ENCODE measurements at places on chromosomes 16 and 17.

- DNase-seq = peak; percentile 21
These were observed 12.3 kb downstream of the HMOX2 start for GRCh38 chr16:4488499-4488967.

DNA sequence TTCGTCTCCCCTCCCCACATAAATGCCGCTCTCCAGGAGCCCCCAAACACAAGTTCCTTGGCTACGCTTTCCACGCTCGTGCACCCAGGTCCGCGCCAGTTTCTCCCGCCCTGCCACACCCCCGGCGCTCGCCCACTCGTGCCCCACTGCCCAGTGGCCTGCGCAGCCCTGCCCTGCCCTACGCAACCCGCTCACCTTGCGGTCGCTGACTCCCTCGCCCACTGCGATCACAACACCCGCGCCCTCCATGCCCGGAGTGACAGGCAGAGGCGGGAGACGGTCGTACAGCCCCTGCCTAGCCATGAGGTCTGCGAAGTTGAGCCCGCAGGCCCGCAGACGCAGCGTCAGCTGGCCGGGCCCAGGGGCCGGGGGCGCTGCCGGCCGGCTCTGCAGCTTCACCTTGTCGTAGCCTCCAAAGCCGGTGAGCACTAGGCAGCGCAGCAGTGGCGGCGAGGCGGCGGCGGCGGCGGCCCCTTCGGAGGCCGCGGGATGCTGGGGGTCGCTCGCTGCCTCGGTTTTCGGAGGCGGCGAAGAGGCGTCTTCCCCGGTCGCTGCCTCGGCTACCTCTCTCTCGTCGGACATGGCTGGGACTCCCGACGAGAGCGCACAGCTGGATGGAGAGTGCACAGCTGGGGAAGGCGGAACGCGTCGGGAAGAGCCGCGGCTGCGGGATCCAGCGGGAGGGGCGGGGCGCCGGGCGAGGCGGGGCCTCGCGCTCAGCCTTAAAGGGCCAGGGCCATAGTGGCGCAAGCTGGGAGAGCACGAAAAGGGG is at the start of gene VAT1:
TSS of gene VAT1 (minus strand) at position 645 of the 772 bp plus-strand sequence. CDS start at position 582, 63 bp downstream.
- peak; percentile 45 for DNase-seq

DNA sequence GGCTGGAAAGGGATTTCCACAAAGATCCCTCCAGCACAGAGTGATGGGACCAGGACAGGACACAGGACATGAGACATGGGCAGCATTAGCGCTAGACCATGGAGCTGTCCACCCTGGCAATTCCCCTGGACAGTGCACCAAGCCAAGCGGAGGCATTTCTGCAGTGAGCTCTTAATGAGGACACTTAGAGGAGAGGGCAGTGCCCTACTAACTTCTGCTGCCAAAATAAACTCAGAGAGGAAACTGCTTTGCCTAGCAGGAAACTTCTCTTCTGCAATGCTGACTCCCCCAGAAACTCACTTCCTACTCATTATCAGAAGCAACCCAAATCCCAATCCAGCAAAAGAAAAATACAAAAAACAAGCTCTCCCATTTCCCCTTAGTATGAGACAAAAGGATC is 119.2 kb downstream of the HS3ST2 start:
- DNase-seq = no peak

DNA sequence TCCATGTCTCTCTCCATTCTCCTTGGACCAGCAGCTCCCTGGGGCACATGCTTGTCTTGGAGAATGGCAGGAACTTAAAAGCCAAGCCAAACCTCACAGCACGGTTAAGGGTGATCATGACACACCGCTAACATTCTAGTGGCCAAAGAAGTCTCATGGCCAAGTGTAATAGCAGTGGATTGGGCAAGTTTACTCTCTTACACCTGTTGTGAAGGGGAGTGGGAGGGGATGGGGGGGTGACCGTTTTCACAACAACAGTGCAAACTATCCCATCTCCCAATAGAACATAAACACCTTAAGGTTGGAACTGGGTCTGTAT is 37.7 kb upstream of the MEOX1 start:
- DNase-seq = no peak

- DNase-seq = no peak
These were observed 21.7 kb downstream of the PRMT7 start for GRCh38 chr16:68332411-68333121.

GRCh38 chr16:87065446-87066132 is 251.6 kb downstream of the C16orf95 start:
- DNase-seq = no peak

GRCh38 chr16:78375055-78375679 is 275.7 kb downstream of the WWOX start:
- no peak for DNase-seq

GRCh38 chr17:31339906-31340661 is 18.7 kb upstream of the EVI2A start:
- no peak for DNase-seq

DNA sequence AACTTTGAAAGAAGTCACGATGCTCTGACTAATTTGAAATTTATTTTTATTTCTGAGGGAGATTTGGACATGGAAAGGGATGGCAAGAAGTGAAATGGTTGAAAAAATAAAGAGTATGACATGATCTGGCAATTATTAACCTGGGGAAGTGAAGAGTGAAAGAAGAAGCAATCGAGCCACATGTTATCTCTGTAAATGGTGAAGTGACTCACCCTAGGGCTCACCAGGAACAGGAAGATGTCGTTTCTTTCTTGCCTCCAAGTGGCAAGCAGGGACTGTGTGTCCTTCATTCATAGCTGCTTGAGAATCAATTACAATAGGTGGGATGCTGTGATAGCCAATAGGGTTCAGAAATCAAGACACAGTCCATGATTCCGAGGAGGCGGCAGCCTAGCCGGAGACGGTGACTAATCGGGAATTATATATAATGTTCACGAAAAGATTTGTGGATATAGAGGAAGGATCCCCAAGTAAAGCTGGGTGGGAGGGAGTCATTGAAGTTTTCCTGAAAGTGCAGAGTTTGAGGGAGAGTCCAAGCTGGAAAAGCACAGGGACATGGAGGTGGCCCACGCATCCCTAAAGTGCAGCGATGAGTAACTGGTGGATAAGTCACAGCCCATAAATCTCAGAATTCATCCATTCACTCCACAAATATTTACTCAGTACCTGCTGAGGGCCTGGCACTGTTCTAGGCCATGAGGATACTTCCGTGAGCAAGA is 18.2 kb upstream of the KRT20 start:
- no peak for DNase-seq

GRCh38 chr17:17053446-17054379 is 11.5 kb downstream of the MPRIP start:
- DNase-seq = no peak

DNA sequence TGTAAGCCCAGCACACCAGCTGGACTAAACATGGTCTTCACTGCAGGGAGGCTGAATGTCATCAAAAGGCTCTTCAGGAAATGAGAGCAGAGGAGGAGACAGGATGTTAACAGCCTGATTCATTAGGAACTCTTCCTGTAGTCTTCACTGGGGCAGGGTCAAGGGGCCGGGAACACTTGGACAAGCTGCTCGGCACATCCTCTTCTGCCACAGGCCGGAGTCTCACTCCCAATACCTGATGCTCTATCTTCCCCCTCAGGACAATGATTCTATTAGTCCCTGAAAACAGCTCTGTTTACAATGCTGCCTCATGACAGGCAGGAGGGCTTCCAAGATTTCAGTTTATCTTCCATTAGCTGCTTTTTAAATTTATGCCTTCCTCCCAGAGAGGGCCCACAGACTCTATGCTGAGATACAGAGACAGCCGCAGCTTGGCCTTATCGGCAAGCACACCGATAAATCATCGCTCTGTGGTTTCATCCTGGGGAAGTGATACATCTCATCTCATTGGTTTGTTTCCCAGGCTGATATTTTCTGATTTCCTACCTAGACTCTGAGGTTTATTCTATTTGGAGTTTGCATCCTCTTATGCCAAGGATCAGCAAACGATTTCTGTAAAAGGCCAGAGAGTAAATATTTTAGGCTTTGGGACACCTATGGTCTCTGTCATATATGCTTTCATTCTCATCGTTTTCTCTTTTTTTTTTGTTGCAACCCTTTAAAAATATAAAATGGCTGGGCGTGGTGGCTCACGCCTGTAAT is 214.0 kb upstream of the ASIC2 start:
- DNase-seq = no peak

- no peak for DNase-seq
These were observed 47.7 kb downstream of the CFDP1 start for GRCh38 chr16:75385507-75386152.

- DNase-seq = no peak
These were observed 183.8 kb upstream of the XYLT1 start for GRCh38 chr16:17654571-17654970.

DNA sequence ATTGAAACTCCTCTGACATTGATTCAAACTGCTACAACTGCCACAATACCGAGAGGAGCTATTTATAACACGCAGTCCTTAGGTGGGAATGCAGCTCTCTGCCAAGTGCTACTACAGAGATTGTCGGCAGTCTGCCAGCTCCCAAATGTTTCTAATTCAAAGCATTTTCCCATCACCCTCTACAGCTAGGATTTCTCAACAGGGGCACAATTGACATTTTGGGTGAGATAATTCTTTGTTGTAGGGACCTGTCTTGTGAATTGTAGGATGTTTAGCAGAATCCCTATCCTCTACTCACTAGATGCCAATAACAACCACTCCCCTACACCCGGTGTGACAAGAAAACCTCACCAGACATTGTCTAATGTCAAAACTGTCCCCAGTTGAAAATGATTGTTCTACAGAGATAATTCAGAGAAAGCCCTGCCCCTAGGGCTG is 7.8 kb upstream of the N4BP1 start:
- no peak for DNase-seq

DNA sequence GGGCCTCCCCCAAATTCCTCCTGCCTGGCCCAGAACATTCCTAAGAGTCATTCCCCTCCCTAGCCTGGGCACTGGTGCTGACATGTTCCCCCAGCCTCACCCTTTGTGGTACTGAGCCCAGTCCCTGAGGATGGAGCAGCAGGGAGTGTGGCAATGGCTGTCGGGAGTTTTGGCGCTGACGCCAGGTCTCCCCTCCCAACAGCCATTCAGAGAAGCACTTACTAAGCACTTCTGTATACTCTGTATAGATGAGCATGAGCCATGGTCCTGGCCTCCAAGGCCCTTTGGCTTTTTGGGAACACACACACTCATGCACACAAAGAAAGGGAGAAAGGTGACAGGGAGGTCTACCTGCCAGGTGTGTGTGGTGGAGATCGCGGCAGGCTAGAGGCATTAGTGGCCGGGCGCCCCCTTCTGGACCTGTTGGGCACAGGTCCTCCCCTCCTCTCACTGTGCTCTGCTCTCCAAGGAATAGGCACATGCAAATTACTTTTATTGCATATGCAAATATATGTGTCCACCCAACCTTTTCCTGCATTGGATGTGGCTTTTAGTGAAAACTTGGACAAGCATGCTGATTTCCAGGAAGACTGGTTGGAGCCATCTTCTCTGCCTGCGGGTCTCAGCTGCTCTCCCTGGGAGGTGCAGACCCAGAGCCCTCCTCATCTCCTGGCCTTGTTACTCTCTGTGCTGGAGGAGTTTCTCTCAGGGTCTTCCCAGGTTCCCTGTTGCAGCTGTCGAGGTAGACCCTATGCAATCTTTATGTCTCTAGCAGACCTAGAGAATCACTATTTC is 17.4 kb upstream of the C17orf107 start:
- DNase-seq = peak; percentile 61

- DNase-seq = no peak
These were observed 1.3 kb downstream of the ASPSCR1 start for GRCh38 chr17:81978524-81979298.

GRCh38 chr17:50925296-50925891 is 59.2 kb upstream of the TOB1 start:
- DNase-seq = no peak

DNA sequence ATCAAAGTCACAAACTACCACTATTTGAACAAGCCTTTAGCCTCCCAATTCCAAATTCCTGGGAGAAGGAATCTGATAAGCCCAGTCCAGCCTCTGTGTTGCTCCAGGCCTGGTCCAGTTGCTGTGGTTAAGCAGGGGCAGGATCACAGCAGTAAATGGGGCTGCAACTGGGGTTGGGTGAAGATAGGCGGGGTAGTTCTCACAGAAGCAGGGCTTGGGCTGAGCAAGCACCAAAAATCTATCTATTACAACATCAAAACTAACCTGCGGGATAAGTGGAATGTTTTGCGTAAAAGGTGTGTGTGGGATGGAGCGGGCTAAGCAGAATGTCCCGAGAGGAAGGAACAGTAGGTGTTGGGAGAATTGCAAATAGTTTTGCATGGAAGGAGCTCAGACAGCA is 23.0 kb upstream of the RNF135 start:
- no peak for DNase-seq
